ENCODE measurements at places on chromosomes 6 and 20.

DNA sequence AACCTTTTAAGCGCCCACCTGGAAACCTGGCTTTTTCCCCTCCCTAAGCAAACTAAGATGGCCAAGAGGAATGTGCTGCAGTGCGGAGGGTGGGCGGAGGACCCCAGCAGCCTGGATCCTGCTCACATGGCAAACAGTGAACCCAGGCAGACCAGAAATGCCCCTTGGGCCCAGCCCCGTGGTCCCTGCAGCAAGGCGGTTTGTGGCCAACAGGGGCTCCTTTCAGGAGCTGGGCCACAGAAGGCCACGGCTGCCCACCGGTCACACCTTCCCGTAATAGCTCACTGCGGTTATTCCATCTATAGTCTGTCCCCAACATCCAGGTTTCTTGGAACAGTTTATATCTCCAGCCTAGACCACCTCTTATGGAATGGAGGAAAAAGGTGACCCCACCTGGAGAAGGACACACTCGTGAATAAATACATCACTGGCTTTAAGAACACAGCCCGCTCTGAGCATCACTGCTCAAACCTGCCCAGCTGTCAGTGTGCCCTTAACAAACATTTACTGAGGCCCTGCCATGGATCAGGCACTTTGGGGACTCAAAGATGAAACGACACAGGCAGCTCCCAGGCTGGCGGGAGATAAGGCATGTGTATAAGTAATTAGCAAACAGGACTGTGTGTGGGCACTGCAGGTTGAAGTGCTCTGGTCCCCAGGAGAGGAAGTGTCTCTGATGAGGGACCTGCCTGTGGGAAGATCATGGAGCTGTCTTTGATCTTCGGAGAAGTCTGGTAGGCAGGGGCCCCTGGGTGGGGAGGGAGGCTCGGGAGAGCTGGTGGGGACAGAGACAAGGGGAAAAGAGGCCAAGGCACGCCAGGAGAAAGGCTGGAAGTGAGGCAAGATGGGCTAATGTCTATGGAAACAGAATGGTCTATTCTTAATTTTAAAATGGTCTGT lies 3.2 kb upstream of the TUBB1 start:
- no peak for DNase-seq

DNA sequence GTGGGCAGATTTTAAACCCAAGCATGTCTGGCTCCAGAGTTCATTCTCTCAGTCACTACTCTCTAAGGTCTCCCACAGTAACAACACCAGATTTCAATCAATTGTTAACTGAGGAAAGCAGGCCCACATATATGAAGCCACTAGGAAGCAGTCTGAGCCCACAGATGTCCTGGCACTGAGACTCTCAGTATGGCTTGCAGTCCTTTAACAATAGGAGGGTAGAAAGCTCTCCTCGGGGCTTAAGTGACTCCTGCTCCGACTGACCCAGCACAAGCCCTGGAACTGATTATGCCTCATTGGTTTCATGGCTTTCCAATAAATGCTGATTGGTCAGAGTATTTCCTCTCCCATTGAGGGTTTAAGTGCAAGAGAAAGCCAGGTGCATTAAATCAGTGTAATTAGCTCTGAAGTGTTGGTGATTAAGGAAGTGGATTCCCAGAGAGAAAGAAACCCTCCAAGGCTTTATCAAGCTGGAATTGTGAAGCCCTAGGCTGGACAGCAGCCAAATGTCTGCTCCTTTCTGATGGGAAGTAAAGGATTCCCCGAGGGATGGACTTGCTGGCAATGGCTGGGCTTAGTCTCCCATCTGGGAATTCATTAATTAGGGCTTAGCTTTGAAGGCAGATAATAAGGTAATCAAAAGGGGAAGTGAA lies 76.6 kb upstream of the PROKR2 start:
- no peak for DNase-seq

GRCh38 chr6:148533309-148534107 lies 190.9 kb downstream of the SASH1 start:
- DNase-seq: no peak

- no peak for DNase-seq
Measured at GRCh38 chr6:44201200-44201599, 15.5 kb upstream of the MYMX start.

- DNase-seq: peak; percentile 2
Measured at GRCh38 chr20:44532259-44532980, 10.6 kb upstream of the SERINC3 start.

- no peak for DNase-seq
Measured at GRCh38 chr6:47032974-47033765, 9.0 kb downstream of the ADGRF1 start.

- no peak for DNase-seq
Measured at GRCh38 chr6:124973780-124974179, 11.5 kb downstream of the RNF217 start.

DNA sequence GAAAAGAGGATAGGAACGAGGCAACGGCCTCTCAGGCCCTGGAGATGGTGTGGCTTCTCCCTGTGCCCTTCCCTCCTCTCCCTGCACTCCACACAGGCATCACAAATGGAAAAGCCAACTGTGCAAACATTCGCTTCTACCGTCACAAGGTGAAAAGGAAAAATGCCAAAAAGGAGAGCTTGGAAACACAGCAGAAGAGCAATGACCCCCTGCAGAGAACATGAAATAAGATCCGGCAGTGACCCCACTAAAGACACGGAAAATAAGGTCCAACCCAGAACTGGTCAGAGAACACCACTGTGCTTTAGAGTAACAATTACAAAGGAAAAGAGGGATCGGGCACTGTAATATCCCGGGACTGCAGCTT lies 63.0 kb downstream of the SLC22A23 start:
- DNase-seq: no peak
